HCT116 (cell line): ENCODE measurements at places on chromosomes 3 and 15. TPM values are rescaled to one million over a fixed set of nuclear protein-coding genes. Genes with fewer than 3 reads are reported as not detected.

DNA sequence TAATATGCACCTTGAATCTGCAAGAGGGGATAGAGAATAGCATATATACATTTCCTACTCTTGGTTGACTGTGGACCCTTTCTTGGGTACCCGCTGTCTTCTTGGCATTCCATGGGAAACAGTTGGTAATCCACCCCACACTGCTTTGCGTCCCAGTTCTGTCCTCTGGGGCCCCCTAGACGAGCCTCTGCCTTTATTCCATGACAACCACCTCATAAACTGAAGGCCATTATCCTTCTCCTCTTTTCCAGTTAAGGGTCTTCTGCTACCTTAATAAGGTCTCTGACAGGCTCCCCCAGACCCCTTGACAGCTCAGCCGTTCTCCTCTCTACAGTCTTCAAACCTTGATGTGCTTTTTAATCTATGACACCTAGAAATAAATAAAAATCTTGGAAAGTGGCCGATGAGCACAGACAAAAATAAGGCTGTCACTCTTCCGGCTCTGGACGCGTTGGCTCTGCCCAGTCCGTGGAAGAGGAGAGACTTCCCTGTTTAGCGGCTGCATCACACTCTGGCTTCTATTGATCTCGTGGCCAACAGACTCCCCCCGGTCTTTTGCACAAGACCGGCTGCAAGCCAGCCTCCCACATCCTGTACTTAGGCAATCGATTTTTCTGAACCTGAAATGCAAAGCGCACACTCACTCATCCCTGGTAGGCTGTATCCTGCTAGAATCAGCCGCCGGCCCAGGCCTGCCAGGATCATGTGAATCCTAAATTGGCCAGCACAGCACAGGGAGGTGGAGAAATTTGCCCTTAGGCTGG lies 251.0 kb upstream of the TLE3 start:
- no peak overlapping the region for H3K27ac ChIP-seq
- H3K4me1 ChIP-seq: no peaks in the 10 kb centered on the region
- peaks cover 7% of the 10 kb centered on the region; the same call in 1 of the 2 replicates for H3K27me3 ChIP-seq
- H3K36me3 ChIP-seq: no peaks in the 10 kb centered on the region
- DNase-seq: no peak

DNA sequence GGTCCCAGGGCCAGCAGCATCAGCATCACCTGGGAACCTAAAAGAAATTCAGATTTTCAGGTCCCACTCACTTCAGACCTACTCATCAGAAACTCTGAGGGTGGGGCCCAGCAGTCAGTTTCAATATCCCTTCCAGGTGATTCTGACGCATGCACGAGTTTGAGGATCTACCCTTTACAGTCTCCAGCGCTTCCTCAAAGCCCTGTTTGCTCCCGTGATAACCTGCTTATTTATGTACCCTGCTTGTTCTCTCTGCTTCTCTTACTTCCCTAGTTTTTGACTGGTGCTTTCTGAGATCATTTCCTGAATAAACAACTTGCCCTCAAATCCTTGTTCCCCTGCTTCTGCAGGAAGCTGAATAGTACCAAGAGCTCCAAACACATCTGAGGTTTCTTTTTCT lies 245.3 kb downstream of the ZNF621 start:
- H3K27ac ChIP-seq: no peak overlapping the region
- no peak overlapping the region for H3K4me3 ChIP-seq
- no peaks in the 10 kb centered on the region for H3K36me3 ChIP-seq
- no peak for DNase-seq
- no peaks in the 10 kb centered on the region for H3K4me1 ChIP-seq
- peaks cover 17% of the 10 kb centered on the region for H3K27me3 ChIP-seq

Gene CTSH
- total RNA-seq: 37.5 TPM

DNA sequence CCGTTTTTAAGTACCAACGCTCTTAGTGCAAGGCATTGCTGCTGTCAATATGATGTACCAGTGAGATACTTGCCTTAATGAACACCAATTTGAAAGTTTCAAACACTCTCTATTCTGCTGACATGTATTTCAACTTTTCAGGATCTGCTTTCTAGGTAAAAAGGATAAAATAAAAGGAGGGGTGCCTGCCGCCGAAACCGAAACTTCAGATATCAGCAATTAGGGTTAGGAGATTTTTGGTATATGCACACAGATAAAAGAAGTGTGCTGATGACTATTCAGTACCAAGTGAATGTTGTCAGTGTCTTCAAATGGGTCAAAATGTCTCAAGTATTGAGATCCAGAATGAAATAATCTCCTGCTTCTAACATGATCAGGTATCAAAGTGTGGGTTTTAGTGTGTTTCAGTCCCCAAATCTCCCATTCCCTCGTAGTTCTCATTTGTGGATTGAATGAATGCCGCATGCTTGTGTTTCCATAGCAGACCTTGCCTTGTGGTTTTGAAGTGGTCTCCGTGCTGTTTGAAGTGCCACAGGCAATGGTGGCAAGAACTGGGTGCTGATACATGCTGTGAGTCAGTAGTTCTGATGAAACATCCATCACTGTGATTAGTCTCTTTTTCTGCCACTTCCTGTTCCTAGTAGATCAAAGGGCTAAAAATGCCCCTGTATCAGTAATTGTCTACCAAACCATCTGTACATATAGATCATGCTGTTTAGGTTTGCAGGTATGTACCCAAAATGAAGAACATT lies 22.5 kb downstream of the CHST14 start:
- H3K4me1 ChIP-seq: peaks cover 13% of the 10 kb centered on the region
- H3K36me3 ChIP-seq: no peaks in the 10 kb centered on the region
- no peak overlapping the region for H3K27ac ChIP-seq
- no peaks in the 10 kb centered on the region for H3K27me3 ChIP-seq
- no peak overlapping the region for H3K4me3 ChIP-seq
- DNase-seq: no peak

Gene EXD1
- total RNA-seq: not detected

GRCh38 chr15:79370716-79371115 lies 59.8 kb downstream of the TMED3 start:
- no peaks in the 10 kb centered on the region for H3K27me3 ChIP-seq
- no peaks in the 10 kb centered on the region for H3K36me3 ChIP-seq
- no peak for DNase-seq
- H3K4me3 ChIP-seq: no peak overlapping the region

GRCh38 chr3:60076331-60076730 lies 1026.5 kb upstream of the CFAP20DC start:
- H3K27ac ChIP-seq: no peak overlapping the region
- DNase-seq: no peak
- H3K4me1 ChIP-seq: no peaks in the 10 kb centered on the region
- H3K27me3 ChIP-seq: peaks cover 10% of the 10 kb centered on the region; the same call in 1 of the 2 replicates
- H3K4me3 ChIP-seq: no peak overlapping the region

Gene TRPM7
- total RNA-seq: 26.3 TPM

DNA sequence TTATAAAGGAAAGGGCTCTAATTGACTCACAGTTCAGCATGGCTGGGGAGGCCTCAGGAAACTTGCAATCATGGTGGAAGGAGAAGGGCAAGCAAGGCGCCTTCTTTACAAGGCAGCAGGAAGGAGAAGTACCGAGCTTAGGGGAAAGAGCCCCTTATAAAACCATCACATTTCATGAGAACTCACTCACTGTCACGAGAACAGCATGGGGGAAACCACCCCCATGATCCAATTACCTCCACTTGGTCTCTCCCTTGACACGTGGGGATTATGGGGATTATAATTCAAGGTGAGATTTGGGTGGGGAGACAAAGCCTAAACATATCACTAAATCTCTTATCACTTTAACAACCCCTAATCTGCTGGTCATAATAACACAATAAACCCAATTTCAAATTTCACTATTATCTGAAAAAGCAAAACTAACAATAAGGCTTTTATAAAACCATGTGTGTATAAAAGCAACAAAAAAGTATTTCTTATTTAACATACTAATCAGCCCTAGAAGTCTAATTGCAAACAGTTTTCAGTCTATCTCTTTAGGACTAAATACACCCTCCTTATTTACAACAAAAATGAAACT lies 43.2 kb downstream of the SCAPER start:
- H3K27me3 ChIP-seq: no peaks in the 10 kb centered on the region
- H3K36me3 ChIP-seq: no peaks in the 10 kb centered on the region
- H3K4me3 ChIP-seq: no peak overlapping the region
- no peaks in the 10 kb centered on the region for H3K4me1 ChIP-seq
- H3K27ac ChIP-seq: no peak overlapping the region
- DNase-seq: no peak

GRCh38 chr15:77830051-77830468 lies 197.3 kb upstream of the LINGO1 start:
- H3K27ac ChIP-seq: no peak overlapping the region
- DNase-seq: peak; percentile 6
- peaks cover 6% of the 10 kb centered on the region; the same call in 1 of the 2 replicates for H3K4me1 ChIP-seq
- no peaks in the 10 kb centered on the region for H3K36me3 ChIP-seq
- no peaks in the 10 kb centered on the region; the same call in 1 of the 2 replicates for H3K27me3 ChIP-seq

DNA sequence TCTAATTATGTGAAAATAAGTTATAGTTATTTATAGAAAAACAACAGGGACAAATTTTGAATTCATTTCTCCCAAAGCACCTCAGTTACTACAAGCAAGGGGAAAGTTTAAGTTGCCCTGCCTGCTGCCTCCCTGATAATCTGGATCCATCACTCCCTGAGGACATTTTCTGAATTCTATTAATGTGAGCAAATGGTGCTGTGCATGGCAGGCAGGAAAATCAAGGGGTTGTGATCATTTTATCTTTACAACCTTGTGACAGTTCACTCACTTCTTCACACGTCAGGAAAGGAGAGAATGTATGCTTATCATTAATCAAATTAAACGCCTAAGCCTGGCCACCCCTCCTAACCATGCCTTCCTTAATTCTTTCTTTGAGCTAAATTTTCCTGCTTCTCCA lies 39.3 kb downstream of the ITGB5 start:
- no peak overlapping the region for H3K4me3 ChIP-seq
- no peak overlapping the region for H3K27ac ChIP-seq
- no peaks in the 10 kb centered on the region for H3K27me3 ChIP-seq

- no peak overlapping the region for H3K4me3 ChIP-seq
- no peak for DNase-seq
- H3K4me1 ChIP-seq: no peaks in the 10 kb centered on the region
- H3K27me3 ChIP-seq: no peaks in the 10 kb centered on the region
- H3K27ac ChIP-seq: no peak overlapping the region
Observed at GRCh38 chr3:197407526-197407925, 109.1 kb upstream of the DLG1 start.

Gene IGSF10
- total RNA-seq: 0.02 TPM

- H3K27ac ChIP-seq: no peak overlapping the region
- no peaks in the 10 kb centered on the region for H3K4me1 ChIP-seq
Observed at GRCh38 chr3:65619451-65619881, 419.3 kb downstream of the MAGI1 start.

Gene MITF
- total RNA-seq: 1.9 TPM

DNA sequence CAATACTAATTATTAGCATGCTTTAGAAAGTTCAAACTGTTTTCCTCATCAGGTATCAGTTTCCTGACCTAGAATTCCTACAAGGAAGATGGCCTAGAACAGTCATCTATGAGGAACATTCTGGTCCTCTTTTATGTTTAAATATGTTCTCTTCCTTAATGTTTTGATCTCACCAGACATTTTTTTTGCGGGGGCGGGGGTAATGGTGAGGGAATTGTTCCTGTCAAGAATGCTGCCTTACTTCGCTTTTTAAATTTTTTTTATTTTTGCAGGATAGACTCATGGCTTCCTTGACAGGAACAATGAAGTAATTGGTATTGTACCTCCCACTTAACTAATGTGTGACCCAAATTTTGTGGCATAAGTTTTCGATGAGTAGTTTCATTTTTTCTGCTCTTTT lies 44.3 kb upstream of the NANOGP8 start:
- H3K4me3 ChIP-seq: no peak overlapping the region
- no peaks in the 10 kb centered on the region for H3K36me3 ChIP-seq
- H3K27me3 ChIP-seq: no peaks in the 10 kb centered on the region
- H3K4me1 ChIP-seq: no peaks in the 10 kb centered on the region
- DNase-seq: no peak

- H3K36me3 ChIP-seq: peaks cover 27% of the 10 kb centered on the region
- no peak for DNase-seq
- no peak overlapping the region for H3K4me3 ChIP-seq
- H3K27me3 ChIP-seq: no peaks in the 10 kb centered on the region
Observed at GRCh38 chr3:197292083-197292646, 6.2 kb downstream of the DLG1 start.

- H3K4me1 ChIP-seq: no peaks in the 10 kb centered on the region
- H3K36me3 ChIP-seq: no peaks in the 10 kb centered on the region
- no peak overlapping the region for H3K27ac ChIP-seq
- no peak overlapping the region for H3K4me3 ChIP-seq
- H3K27me3 ChIP-seq: no peaks in the 10 kb centered on the region; the same call in 1 of the 2 replicates
Observed at GRCh38 chr3:4751502-4752101, 227.6 kb upstream of the BHLHE40 start.

- no peaks in the 10 kb centered on the region for H3K27me3 ChIP-seq
- H3K4me1 ChIP-seq: no peaks in the 10 kb centered on the region
- H3K4me3 ChIP-seq: no peak overlapping the region
- no peaks in the 10 kb centered on the region for H3K36me3 ChIP-seq
- no peak overlapping the region for H3K27ac ChIP-seq
Observed at GRCh38 chr15:76866008-76866407, 39.1 kb downstream of the SCAPER start.

DNA sequence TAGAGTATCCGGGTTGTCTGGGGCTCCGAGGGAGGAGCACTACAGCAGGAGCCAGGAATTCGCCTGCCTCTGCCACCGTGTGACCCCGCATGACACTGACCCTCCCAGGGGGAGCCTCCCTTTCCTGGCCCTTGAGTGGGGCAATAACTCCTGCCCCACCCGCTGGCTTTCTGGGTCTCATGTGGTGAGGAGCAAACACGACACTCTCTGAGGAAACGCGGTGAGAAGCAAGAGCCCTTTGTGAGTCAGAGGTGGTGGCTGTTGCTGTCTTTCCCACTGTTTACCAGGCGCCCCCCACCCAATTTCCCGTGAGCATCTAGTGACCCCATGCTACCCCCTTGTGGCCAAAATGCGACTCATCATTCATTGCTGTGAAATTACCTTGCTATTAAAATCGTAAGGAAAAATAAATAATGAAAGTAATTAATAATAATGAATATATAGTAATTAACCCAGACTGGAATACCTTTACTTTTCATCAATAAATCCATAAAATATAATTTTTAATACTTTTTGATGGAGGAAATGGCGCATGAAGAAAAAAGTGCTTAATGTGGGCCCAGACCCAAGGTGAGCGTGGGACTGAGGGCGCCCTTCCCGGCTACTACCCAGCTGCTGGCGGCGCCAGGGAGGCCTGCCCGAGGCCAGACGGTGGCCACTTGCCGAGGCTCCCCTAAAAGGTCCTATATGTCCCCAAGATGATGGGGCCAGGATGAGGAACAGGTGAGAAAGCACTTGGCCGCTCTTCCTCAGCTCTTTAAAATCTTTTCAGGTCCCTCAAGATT lies 29.3 kb downstream of the CCNL1 start:
- no peaks in the 10 kb centered on the region for H3K36me3 ChIP-seq
- DNase-seq: peak; percentile 80
- no peaks in the 10 kb centered on the region for H3K27me3 ChIP-seq
- peaks cover 87% of the 10 kb centered on the region for H3K4me1 ChIP-seq
- peak overlapping the region; percentile 25 for H3K4me3 ChIP-seq
